ENCODE measurements at places on chromosomes 3 and 15.

- no peak for DNase-seq
Measured at GRCh38 chr3:16423298-16423697, 90.2 kb downstream of the RFTN1 start.

DNA sequence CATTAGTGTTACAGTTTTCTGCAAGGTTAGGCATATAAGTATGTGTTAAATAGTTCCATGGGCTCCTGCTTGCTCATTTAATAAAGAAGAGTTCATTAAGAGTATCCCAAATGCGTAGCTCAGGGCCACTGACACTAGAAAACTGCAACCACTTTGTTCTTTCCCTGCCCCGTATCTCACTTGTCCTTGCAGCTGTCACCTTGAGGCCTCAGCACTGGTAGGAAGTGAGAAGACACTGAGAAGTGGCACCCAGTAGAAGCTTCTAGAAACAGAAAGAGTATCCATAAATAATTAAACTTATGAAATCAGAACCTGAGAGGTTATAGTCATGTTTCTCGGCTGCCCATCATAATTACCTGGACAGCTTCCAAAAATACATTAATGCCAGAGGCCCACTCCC is 266.0 kb downstream of the KCNMB2 start:
- DNase-seq: no peak

DNA sequence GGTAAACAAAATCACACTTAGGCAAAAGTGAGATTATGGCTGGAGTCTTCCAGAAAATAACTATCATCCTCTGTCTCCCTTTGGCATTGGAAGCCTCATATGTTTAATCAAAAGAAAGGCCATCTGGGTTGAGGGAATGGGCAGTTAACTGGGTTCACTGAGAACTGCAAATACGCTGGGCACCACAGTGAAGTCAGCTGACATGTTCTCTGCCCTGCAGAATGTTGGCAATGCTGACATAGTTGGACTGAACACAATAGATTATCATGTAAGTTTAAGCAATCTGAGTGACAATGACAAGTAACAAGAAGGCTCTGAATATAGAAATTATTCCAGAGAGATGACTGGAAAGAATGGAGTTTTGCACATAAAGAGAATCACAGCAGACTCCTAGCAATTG is 43.8 kb upstream of the SLC25A26 start:
- no peak for DNase-seq

DNA sequence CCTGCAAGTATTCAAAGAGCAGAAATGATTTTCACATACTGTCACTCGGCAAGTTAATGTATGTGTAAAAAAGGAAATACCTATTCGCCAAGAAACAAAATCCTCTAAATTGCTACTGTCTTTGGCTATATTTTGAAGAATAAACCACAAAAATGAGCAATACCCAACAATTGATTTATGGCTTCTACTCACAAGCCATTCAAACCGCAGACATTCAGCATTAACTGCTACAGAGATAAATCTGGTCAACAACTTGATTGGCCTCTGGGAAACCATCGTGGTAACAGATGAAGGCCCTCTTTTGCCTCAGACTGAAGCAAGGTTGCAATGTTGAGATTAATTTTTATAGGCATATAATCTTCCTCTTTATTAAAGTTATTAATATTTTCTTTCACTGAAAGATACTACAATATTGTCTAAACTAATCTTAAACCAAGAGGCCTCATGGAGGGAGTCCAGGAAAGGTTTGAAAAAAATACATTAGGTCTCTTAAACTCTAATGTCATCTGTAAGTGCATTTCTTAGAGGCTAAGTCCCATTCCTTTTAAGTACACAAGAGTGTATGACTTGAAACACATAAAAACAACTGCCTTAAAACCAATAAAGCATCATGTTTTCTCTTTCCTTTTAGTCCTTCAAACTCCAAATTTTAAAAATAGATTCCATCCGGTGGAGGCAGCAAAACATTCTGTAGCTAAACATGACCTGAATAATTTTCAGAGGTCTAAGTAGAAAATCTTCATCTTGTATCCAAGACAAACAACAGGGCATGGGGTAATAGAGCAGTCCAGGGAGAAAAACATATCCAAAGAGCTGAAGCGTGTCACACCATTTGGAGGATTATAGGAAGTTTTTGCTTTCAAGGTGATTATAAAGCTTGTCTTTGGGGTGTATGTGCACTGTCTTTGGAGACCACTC is 162.4 kb upstream of the TGFBR2 start:
- DNase-seq: no peak

GRCh38 chr3:50552598-50552997 is 14.9 kb downstream of the C3orf18 start:
- DNase-seq: no peak

- DNase-seq: no peak
Measured at GRCh38 chr15:89814112-89814742, 425 bp downstream of the ANPEP start.

DNA sequence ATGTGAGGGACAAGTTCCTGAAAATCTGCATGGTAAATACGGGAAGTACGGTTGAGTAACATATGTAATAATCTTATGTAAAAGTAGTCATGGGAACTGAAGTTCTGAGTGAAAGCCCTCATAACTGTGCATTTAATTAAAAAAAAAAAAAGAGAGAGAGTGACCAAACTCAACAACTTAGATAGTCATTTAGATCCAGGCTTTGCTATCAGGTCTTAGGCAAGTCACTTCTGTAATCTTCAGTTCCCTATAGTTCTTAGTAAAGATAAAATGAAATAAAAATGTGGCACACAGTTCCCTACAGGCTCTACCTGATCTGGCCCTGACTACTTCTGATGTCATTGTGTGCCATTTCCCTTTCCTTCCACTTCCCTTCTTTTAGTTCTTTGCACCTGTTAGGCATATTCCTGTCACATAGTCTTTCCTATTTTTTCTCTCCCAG is 15.0 kb downstream of the RNF111 start:
- DNase-seq: no peak

- DNase-seq: no peak
Measured at GRCh38 chr3:177330779-177331178, 133.5 kb upstream of the TBL1XR1 start.

- no peak for DNase-seq
Measured at GRCh38 chr3:12946649-12947316, 105.4 kb upstream of the RPL32 start.

DNA sequence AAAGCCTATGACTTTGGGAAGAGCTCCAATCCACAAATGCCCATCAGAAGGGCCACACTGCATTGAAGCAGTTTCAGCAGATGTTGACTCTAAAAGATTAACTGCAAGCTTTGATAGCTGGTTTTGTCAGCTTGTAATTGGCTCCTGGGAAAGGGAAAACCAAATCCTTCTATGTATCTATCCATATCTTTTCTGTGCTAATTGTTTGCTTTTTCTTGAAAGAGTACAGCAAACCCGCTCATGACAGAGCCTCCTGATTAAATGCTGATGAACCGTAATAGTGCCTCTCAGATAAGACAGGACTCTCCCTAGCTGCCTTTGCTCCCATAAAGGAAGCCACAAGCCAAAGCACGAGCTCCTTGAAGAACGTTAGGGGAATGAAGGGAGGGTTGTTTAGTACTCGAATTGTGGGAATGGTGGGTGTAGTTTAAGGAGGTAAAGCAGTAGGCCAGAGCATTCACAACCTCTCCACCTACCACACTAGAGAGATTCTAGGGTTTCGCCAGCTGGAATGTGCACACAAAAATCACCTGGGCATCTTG is 33.6 kb upstream of the LRIG1 start:
- DNase-seq: no peak

DNA sequence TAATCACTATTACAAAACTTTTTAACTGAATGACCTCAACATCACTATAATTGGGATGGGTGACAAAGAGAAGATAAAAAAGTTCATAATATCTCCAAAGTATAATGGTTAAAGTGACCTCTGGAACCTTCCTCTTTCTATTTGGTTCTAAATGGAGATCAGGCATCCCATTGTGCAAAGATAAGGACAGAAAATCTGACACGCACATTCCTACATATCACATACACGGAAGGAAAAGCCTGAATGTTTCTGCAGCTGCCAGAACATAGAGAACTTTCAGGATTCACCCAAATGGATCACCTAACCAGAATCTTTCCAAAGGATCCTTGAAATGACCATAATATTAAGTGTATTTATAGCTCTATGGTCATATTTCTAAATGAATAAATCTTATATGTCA is 128.2 kb downstream of the TFDP2 start:
- no peak for DNase-seq

- DNase-seq: peak; percentile 44
Measured at GRCh38 chr3:78887547-78888011, 880.2 kb downstream of the ROBO1 start.

All from fibroblast of pulmonary artery (primary cell).